Epithelial cell of alveolus of lung (primary cell): ENCODE measurements at places on chromosomes 12 and 14. TPM values are rescaled to one million over a fixed set of nuclear protein-coding genes. Genes with fewer than 3 reads are reported as not detected.

The BTBD7 gene
- 12.9 and 17.7 TPM in 2 replicates for total RNA-seq

The DENND5B gene
- 5.6 and 6.9 TPM in 2 replicates for total RNA-seq

The SOX5 gene
- total RNA-seq: 5.4 and 12.4 TPM in 2 replicates

The BCL2L14 gene
- not detected in 2 replicates for total RNA-seq

The MCRS1 gene
- total RNA-seq: 54.7 and 68.9 TPM in 2 replicates

The FGF6 gene
- total RNA-seq: not detected in 2 replicates

The RAD51AP1 gene
- 4.9 and 12.3 TPM in 2 replicates for total RNA-seq

The PRICKLE1 gene
- total RNA-seq: 5.7 and 30.8 TPM in 2 replicates

The CCDC184 gene
- 1.8 and 3.7 TPM in 2 replicates for total RNA-seq

The AKAP5 gene
- total RNA-seq: 0.08 and 0.26 TPM in 2 replicates

The MSRB3 gene
- total RNA-seq: 14.8 and 29.7 TPM in 2 replicates

The CACNA1C gene
- 2.6 and 4.3 TPM in 2 replicates for total RNA-seq

The TMEM179 gene
- total RNA-seq: not detected in 2 replicates

The IRAK3 gene
- 16.0 and 20.9 TPM in 2 replicates for total RNA-seq

The ACSS3 gene
- total RNA-seq: 6.9 and 10.1 TPM in 2 replicates

The SCN8A gene
- 0.08 and 3.7 TPM in 2 replicates for total RNA-seq

The TCL1B gene
- not detected in 2 replicates for total RNA-seq

The TMEM117 gene
- 3.7 and 5.5 TPM in 2 replicates for total RNA-seq

The KRT77 gene
- total RNA-seq: not detected in 2 replicates

The ESRRB gene
- not detected in 2 replicates for total RNA-seq

The FAM90A1 gene
- total RNA-seq: 0.13 and 0.80 TPM in 2 replicates

The TBX3 gene
- 96.8 and 243 TPM in 2 replicates for total RNA-seq

The APOLD1 gene
- 2.8 and 15.8 TPM in 2 replicates for total RNA-seq

The PROX2 gene
- not detected in 2 replicates for total RNA-seq

The KRT73 gene
- not detected in 2 replicates for total RNA-seq

The AQP5 gene
- not detected in 2 replicates for total RNA-seq

The FAM177A1 gene
- 11.4 and 37.8 TPM in 2 replicates for total RNA-seq

The ADAMTS20 gene
- total RNA-seq: 0.24 TPM in 1 of 2 replicates, not detected in the other

The MLEC gene
- 80.1 and 109 TPM in 2 replicates for total RNA-seq

The NUP107 gene
- 18.9 and 20.4 TPM in 2 replicates for total RNA-seq

The GPR137C gene
- 0.52 and 1.7 TPM in 2 replicates for total RNA-seq

The WDR20 gene
- total RNA-seq: 11.4 and 22.0 TPM in 2 replicates
